SK-N-MC (cell line): ENCODE measurements at places on chromosomes 2 and 18.

DNA sequence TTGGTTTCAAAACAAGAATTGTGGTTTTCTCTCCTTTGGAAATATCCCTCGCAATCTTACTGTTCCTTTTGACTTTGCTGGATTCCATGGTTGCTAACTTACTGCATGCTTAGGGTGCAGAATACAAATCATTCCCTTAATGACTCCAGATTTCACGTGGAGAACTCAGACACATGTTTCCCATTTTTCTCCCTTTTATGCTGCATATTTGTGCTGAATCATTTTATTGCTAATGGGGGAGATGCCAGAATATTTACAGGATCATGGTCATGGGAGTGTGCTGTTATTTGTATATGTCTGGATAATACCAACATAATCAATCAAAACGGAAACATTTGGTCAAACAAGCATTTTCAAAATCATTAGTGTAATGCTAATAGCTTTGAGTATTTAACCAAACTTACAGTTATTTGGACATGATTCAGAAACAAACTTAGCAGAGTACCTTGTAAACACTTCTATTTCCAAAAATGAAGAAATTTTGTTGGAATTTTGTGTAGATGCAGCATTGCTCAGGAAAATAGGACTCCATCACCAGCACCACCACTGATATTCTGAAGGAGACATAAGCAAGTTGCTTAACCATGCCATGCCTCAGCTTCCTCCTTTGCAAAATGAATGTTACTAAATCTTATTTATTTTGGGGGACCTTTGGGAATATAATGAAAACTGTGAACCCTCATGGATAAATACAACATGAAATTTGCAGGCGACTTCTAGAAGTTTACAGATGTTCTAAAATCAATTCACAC, 122.5 kb upstream of the RND3 start:
- DNase-seq = peak; percentile 39

DNA sequence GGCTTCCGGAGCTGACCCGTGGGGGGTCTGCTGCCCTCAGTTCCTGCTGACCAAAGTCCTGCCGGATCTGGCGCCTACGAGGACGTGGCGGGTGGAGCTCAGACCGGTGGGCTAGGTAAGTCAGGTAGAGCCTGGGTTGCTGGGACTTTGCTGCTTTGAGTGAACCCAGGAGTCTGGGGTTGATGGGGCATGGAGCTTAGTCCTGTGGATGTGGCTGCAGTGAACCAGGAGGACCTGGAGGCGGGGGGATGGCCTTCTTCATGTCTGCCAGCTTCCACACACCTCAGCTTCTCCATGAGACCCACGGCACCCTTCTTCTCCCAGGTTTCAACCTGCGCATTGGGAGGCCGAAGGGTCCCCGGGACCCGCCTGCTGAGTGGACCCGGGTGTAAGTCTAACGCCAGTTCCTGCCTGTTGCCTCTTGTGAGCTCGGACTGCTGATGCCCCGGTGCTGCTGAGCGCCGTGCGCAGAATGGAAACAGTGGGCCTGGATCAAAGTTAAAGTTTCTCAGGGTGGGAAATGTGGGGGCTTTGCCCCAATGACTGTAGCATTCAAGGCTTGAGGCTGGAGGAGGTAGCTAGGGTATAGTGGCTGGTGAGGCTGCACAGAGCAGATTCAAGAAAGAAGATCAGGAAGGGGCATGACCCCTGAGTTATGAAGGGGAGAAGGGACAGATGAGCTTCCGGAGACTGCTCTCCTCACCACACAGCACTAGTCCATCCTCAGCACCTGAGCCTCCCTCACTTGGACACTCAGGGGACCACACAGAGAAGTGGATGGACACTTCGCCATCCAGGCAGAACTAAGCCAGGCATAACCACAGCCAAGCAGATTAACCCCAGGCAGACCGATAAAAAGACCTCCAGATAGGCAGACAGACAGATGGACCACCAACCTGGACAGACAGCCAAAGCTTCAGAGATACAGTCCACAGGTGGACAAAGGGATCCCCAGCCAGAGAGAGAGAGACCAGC, 17.3 kb downstream of the PTPN18 start:
- no peak for DNase-seq

- DNase-seq = no peak
Measured at GRCh38 chr2:85435220-85435958, 16.9 kb downstream of the SH2D6 start.

DNA sequence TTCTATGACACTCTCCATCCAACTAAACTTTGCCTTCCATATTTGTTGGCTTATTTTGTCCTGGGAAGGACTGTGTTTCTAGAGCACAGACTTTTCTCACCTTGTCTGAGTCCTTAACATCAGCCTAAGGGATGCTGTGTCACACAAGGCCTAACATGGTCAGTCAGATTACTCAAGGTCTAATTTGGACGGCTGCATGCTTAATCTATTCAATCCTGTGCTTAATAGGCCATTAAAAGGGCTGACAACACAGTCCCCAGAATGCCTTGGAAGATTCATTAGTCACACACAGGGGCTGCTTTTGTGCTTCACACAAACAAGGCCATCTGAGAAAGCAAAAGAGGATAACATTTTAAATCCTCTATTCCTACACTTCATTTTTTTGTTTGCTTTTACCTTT, 84.0 kb downstream of the DYNAP start:
- no peak for DNase-seq

DNA sequence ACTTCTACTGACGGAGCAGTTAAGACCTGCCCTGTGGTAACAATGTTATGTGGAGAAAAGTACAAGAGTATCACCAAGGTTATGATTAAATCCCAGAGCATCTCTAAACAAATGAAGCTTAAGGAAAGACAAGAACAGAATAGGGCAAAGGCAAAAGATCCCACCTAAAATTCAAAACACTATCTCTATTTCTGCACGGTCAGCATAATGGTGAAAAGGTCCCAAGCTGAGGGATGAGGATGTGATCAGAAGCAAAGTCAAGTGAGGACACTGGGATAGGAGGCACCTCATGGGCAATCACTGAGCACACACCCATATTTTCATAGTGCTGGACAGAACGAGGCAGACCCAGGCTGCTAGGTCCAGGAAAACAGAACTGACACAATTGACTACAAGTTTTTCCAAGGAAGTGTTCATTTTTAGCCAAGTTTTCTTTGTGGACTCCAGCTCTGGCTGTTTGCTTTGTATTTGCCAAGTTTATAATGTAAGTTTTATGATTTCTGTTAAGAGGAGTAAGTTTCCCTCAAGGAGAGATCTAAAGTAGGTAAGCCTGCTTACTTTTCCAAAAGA, 77.8 kb downstream of the NCKAP5 start:
- DNase-seq = no peak

DNA sequence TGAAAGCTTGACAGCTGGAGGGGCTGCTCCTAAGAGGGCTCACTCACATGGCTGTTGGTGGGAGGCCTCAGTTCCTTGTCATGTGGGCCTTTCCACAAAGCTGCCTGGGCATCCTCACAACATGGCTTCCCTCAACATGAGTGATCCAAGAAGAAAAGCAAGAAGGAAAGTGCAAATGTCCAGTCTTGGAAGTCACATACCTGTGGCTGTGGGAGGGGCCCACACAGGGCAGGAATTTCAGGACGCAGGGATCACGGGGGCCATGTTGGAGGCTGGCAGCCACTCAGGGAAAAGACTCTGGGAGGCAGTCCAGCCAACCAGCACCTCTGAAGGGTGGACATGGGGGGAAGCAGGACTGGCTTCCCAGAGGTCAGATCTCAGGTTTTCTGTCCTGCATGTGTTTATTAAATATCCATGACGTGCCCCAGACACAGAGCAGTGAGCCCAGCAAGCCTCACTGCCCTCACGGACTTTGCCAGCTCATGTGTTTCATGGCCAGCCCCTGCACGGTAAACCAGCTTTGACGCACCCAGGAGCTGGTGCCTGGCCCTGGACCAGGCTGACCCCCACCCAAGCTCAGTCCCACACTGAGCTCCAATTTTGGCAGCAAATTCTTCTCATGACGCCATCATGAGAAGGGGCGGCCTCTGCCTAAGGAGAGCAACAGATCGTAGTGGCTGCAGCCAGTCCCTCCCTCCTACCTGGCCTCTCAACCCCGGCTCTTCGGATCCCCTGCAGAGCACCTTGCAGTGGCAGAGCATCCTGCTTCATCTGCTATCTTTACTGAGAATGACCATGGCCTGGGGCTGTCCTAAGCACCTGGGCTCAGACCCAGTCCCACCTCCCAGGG, 34.7 kb upstream of the GPR17 start:
- no peak for DNase-seq

- no peak for DNase-seq
Measured at GRCh38 chr2:204172145-204172600, 235.6 kb downstream of the ICOS start.

- DNase-seq = no peak
Measured at GRCh38 chr2:191692502-191693115, 14.7 kb downstream of the NABP1 start.
